Kasumi-1 (cell line): ENCODE measurements at places on chromosomes 12 and 14.

DNA sequence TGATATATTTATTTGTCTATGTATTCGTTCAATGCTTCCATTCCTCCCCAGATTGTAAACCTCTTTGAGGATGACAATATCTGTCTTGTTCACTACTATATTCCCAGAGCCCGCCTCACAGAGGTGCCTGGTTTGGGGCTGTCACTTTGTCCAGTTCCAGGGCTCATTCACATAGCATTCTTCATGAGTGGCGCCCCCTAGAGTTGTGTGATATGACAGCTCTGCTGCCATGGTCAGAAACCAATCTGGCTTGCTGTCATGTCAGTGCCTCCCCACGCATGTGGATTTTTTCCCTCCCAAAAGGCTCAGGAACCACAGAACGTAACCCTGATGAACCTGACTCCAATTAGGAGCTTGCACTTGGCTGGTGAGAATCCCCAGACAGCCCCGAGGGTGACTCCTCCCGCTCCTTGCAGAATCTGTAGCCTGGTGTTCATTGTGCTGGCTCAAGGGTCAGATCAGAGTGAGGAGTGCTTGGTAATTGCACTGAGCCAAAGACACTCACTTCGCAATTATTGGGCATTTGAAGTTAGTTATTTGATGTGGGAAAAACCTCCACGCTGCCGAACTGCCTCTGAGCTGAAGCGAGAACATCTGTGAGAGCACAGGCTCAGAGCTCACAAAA lies 145.5 kb downstream of the PTPN11 start:
- DNase-seq, result no peak

DNA sequence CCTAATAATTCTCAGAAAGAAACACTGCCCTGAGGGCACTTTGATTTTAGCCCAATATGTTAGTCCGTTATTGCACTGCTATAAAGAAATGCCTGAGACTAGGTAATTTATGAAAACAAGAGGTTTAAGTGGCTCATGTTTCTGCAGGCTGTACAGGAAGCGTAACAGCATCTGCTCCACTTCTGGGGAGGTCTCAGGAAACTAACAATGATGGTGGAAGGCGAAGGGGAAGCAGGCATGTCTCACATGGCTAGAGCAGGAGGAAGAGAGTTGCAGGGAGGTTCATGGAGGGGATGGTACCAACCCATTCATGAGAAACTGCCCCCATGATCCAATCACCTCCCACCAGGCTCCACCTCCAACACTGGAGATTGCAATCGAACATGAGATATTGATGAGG lies 49.4 kb upstream of the RERG start:
- DNase-seq, result peak; percentile 5

GRCh38 chr14:53942970-53943750 lies 13.5 kb downstream of the BMP4 start:
- no peak for DNase-seq

GRCh38 chr12:67788118-67788517 lies 139.6 kb downstream of the DYRK2 start:
- DNase-seq, result no peak

DNA sequence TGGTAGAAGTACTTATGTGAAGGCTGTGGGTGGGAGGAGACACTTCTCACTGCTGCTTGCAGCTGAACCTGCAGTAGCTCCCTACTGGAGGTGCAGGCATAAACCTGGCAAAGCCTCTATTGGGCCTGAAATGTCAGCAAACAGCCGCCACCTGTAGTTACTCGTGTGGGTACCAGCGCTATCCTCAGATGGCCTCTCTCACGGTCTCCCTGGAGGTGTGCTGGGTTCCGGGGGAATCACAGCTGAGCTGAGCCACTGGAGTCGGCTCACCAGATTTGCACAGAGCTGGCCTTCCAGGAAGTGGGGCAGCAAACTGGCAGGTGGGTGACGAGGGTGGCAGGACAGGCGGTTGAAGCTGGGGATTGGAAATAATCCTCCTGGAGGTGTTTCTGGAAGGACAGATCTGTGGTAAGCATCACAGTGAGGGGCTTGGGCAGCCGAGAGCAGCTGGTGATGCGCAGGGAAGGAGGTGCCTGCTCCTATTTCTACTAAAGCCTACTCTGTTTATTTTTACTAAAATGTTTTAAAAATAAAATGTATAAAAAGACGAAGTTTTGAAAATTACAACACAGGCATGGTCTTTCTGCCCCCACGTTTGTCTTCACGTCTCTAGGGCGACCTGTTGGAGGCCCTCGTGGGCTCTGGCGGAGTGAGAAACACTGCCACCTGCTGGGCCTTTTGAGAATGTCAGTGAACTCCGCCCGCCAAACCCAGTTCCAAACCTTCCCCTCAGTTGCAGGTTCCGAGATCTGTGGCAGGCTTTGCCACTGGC lies 67.8 kb upstream of the PLEKHG3 start:
- peak; percentile 78 for DNase-seq

- no peak for DNase-seq
Observed at GRCh38 chr14:57991353-57991752, 125.5 kb upstream of the SLC35F4 start.

DNA sequence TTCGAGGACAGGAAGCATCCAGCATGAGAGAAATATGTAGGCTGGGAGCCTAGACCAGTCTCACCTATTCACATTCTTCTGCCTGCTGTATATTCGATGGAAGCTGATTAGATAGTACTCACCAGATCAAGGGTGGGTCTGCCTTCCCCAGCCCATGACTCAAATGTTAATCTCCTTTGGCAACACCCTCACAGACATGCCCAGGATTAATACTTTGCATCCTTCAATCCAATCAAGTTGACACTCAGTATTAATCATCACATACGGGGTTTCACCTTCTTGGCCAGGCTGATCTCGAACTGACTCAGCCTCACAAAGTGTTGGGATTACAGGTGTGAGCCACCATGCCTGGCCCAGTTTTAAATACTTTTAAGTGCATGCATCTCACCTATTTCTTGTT lies 30.5 kb upstream of the SLC10A1 start:
- DNase-seq, result no peak

GRCh38 chr12:57130941-57131340 lies 2.7 kb downstream of the LRP1 start:
- DNase-seq, result no peak

DNA sequence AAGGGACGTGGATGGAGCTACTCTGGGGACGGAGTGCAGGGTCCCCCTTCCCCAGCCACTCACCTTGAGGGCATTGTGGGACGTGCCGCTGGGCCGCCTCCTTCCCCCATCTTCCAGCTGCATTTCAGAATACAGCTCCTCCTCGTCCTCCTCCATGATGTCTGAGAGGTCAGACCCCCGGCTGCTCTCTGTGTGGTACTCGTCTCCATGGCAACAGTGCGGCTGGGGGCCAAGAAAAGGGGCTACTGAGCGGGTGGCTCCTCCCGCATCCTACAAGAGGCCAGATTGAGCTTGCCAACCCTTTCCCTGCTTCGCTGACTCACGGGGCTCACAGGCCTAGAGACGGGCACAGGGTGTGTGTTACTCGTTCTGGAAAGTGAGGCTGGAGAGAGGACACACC lies 90.4 kb downstream of the PIWIL1 start:
- no peak for DNase-seq

GRCh38 chr12:11773889-11774677 lies 124.6 kb downstream of the ETV6 start:
- DNase-seq, result peak; percentile 81

DNA sequence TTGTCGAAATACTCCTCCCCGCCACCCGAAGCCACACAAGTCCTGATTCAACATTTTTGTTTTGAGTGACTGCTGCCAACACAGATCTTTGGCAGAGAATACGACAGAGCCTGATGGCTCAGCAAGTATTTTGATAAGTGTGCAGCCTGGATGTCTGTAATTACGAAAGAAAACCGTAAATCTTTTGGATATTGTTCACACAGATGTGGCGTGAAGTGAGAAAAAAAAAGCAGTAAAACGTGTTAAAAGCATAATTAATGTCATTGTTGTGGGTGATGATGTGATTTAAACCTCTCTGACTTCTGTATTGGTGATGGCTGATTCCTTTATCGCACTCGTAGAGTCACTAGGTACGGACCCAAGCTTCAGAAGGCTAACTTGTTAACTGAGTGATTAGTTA lies 98.7 kb downstream of the PHETA1 start:
- no peak for DNase-seq

GRCh38 chr14:91749868-91750267 lies 18.0 kb upstream of the CATSPERB start:
- no peak for DNase-seq

- DNase-seq, result peak; percentile 78
Observed at GRCh38 chr14:74804219-74804825, 41.2 kb downstream of the YLPM1 start.

- no peak for DNase-seq
Observed at GRCh38 chr14:97499790-97500481, 702.8 kb downstream of the VRK1 start.

- DNase-seq, result no peak
Observed at GRCh38 chr14:55901291-55901690, 216.9 kb upstream of the PELI2 start.

DNA sequence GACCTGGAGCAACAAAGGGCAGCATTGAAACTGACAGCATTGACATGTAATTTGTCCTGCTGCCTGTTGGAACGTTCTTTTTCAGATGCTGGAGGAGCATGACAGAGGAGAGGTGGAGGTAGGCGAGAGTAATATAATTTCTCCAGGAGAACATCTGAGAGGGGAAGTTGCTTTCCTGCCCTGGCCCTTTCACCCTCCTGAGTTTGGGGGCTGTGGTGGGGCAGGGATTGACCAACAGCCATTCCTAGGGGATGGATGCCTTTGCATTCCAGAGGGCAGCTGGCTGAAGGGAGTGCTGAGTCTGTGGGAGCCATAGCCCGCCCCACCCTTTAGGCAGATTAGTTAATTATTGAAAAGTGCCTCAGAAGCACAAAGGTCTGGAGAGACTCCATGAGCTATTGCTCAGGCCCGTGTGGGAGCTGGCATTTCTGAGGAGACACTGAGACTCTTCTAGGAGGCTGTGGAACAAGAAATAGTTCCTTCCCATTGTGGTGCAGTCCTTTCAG lies 73.5 kb downstream of the ARF6 start:
- no peak for DNase-seq

GRCh38 chr12:42325653-42326474 lies at the start of the genes PPHLN1 and ZCRB1:
TSS of gene PPHLN1 (plus strand) at chr12:42326167. CDS start at chr12:42335903, 9,736 bp downstream.
TSS of gene ZCRB1 (minus strand) at chr12:42326094. CDS start at chr12:42324102, 1,992 bp downstream.
- DNase-seq, result peak; percentile 87

- DNase-seq, result no peak
Observed at GRCh38 chr14:37474191-37474590, 120.9 kb downstream of the FOXA1 start.

DNA sequence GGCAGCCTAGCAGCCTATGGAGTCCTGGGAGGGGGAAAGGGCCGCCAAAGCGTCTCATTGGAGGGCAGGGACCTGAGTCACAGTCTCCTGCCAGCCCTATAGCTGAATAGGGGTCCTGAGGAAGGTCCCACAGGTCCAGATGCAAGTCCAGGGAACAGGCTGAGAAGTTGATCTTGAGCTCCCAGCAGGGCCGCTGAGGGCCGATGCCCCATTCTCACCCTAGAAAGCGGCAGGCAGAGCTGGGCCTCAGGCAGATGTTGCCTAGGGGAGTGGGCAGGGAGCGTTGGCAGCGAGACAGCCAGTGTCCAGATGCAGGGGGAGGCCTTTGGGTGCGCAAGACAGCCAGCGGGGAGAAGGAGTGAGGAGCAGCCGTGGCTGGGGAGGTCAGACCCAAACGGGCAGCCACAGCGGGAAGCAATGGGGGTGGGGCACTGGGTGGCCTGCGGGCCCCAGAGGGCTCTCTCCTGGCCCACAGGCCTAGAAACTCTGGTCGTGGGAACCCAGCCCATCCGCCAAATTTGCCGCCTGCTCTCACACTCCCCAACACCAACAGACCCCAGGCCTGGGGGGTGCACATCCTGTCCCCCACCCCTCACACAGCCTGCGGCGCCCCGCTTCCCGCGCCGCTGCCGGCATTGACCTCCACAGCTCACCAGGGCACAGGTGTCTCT lies 1.1 kb downstream of the HDAC7 start:
- no peak for DNase-seq

DNA sequence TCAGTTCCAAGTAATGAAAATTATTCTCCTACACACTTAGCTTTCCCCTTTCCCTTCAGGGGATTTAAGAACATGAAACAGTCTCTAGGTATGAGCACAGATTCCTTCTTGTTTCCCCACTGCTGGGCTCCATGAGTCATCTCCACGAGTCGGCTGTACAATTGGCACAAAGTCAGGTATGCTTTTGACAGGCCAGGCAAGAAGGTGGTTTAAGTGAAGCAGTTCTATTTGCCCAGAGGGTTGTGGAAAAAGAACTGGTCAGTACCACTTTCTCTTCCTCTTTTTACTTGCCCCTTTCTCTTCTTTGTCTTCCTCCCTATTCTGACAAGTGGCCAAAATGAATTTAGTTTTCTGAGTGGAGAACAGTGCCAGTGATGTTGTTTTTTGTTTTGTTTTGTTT lies 16.3 kb downstream of the DYNC1H1 start:
- DNase-seq, result no peak

- peak; percentile 65 for DNase-seq
Observed at GRCh38 chr12:7667125-7667524, 1.4 kb upstream of the APOBEC1 start.

GRCh38 chr14:58305730-58306129 lies 7.4 kb downstream of the ARID4A start:
- no peak for DNase-seq

DNA sequence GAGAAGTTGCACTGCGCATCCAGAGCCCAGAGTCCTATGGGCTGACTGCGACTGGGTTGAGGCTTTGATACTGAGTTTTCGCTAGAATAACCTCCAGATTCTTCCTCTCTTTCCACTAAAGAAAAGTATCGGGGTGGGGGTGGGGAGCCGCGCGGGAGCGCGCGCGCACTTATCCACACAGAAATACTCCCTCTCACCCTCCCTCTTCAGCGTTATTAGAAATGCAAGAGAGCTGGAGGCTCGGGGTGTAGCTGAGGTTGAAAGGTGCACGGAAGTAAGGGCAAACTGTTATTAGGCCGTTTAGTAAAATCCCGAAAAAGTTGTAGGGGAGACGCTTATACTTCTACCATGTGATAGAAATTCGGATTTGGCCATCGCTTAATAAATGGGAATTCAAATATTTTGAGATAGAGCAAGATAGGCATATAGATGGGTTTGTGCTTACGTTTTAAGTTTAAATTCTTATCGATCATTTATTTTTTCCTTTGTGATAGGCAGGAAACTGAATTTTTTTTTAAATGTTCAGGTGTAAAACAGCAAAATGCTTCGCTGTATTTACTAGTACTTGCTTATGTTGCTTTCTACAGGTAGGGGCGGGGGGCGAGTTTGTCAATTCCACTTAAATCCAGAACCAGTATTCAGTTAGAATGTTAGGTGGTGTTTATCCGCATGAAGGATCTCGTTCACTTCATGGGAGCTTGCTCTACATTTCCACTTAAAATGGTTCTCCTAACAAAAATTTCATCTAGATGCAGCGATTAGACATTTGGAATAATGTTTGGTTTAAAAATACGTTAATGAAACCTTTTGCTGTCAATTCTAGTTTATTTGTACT lies 1.1 kb downstream of the ARHGAP5 start:
- DNase-seq, result peak; percentile 33
